ENCODE measurements at places on chromosomes 5 and 9.

GRCh38 chr5:149658299-149658698, 71.8 kb upstream of the PPARGC1B start:
- DNase-seq: no peak

DNA sequence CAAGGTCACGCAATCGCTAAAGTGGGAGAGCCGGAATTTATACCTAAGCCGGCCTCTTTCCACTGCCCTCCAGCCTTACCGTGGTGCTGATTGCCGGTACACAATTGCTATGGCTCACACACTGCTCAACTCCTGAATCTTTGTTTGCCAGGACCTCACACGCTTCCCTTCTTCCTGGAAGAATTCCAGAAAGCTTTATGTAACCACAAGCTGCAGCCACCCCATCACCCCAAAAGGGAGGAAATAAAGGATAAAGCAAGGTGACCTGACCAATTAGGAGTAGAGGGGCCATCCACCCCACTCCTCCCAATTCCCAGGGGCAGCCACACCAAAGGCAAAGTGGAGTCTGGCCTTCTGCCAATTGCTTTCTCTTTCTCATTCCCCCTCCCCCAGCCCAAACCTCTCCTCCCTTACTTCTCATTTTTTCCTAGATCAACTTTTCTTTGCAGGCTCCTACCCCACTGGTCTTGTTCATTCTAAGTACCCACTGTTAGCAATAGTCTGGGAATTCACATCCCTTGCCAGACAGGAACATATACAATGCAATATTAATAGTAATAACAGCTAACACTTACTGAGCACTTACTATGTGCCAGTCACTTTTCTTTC, 18.0 kb upstream of the CDC23 start:
- DNase-seq: no peak

GRCh38 chr5:109855056-109855455, 165.3 kb downstream of the MAN2A1 start:
- peak; percentile 23 for DNase-seq

GRCh38 chr5:4833104-4833738, 306.9 kb upstream of the ADAMTS16 start:
- DNase-seq: no peak

DNA sequence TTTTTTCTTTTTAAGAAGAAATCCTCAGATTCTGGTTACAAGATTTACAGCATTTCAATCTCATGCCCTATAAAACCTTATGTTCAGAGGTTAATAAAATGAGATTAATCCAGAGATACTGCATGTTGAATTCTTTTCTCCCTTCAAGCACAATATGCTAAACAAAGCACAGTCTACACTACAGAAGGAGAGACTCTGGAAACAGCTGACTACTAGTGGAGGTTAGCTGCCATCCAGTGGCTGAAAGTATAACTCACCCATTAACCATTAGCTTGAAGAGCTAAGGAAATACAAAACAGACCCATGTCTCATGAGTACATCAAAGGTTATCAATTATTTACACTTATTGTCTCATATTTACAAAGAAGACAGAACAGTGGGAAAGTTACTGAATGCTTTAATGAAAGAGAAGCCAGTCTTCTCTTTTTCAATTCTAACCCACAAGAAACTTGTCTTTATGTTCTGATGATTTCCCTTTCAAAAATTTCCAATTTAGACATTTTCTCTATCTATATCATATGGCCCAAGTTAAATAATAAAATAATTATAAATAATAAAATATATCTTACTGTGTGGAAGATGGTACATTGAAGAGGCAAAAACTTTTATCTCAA, 12.7 kb upstream of the DNAH5 start:
- DNase-seq: peak; percentile 24

DNA sequence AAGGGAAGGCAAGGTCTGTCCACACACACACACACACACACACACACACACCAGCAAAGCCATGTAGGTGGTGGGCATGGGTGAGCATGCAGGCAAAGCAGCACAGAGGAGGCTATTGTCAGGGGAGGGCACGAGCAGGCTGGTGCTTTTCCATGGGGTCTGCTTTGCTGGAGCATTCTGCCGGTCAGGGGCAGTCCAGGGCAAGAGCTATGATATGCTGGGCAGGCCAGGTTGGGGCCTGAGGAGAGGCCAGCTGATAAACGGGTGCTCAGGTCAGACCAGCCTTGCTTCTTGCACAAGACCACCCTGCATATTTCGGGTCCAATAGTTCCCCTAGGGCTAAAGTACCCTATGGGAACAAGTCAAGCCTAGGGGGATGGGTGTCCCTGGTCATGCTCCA, 253.9 kb upstream of the DMAC1 start:
- DNase-seq: no peak

- no peak for DNase-seq
Observed at GRCh38 chr5:131226899-131227298, 37.0 kb upstream of the CDC42SE2 start.

DNA sequence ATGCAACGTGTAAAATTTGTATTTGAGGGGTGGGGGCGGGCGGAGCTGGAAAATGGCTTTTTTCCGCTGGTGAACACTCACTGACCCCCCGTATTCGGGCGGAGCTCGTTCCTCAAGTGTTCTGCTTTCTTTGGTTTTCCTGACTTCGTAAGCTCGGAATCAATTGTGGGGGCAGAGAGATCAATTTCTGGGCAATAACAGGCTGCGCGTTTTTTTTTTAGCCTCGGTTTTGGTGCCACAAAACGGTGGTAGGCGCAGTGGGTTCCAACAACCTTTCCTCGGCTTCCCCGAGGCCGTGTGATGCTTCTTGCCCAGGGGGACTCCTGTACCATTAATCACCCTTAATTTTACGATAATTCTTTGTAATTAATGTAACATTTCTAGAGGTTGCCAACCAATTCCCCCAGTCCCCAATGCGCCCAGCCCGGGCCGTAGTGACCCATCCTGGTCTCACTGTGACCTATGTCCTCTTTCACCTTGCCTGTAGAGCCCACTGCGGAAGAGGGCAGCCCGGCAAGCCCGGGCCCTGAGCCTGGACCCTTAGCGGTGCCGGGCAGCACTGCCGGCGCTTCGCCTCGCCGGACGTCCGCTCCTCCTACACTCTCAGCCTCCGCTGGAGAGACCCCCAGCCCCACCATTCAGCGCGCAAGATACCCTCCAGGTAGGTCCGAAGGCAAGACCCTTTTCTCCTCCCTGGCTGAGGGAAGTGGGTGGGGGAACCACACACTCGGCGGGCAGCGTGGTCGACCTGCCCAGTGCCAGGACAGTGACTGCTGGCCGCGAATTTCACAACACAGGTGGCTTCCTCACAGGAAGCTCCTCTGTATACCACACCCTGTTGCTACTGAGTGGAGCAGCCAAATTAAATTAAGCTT, 3.7 kb downstream of the NR4A3 start:
- no peak for DNase-seq

GRCh38 chr9:2502760-2503159, 118.8 kb upstream of the VLDLR start:
- DNase-seq: no peak

- no peak for DNase-seq
Observed at GRCh38 chr9:27722866-27723265, 149.6 kb upstream of the C9orf72 start.

DNA sequence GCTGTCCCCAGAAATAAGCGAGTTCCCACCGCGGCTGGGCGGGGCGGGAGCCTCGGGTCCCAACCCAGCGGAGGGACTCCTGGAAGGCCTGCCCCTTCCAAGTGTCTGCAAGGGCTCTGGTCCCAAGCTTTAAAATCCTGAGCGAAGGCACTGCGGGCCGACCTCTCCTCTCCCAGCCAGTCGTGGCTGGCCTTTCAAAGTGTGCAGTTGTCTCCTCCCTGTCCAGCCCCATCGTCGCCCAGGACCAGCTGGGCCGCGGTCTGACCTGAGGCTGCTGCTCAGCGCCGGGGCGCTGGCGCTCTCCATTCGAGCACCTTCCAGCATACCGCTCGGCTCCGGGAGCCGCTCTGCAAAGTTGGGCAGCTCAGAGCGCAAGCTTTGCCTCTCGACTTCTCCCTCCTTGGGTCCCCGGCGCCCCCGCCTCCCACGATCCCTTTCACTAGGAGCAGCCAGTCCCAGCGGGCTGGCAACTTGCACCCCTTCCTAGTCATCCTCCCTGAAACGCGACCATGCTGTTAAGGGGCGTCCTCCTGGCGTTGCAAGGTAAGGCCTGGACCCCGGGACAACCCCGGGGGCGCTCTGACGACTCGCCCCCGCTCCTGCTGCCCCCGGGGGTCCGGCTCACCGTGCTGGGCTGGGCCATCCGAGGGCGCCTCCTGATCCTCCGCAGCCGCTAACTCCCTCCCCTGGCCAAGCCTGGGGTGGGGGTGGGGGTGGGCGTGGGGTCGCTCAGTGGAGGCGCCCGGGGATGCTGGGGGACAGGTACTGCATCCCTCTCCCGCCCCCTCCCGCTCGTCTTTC, at the start of gene MAMDC2:
Gene MAMDC2 (plus strand): TSS at position 160 of the 801 bp plus-strand sequence. CDS start 350 bp downstream, at position 510.
- no peak for DNase-seq

GRCh38 chr9:117098331-117098730, 316.5 kb downstream of the ASTN2 start:
- no peak for DNase-seq

- no peak for DNase-seq
Observed at GRCh38 chr9:77943057-77943456, 88.6 kb downstream of the GNAQ start.

DNA sequence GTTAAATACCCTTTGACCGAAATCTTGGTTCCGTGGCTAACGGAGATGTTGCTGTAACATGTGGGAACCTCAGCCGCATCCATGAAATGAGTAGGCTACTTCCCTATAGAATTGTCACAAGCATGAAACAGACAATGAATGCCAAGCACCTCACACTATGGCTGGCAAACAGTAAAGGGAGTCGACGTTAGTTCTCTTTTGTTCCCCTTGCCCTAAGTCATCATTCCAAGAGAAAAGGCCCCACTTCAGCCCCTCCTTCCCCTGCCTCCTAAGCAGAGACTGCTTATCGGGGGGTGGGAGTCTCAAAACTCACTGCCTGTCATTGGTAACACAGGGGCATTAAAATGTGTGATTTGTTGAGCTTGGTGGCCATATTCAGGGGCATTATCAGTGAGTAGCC, 159.6 kb downstream of the MAPKAP1 start:
- no peak for DNase-seq

DNA sequence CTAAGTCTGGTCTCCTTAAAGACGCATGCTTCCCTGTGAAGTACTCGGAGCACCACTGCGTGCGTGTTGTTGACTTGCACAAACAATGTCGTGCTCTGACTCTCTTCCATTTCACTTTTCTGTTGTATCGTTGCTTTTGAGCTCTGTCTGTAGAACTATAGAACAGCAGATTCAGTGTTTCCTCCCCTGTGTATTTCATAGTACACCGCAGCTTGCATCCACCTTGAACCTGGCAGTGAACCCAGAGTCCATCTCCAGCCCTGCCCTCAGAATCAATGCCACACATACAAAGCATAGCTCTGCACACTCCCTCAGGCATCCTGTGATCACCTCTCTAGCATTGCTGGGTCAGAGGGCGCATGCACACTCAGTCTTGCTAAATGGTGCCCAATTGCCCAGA, 37.2 kb upstream of the ADAMTS2 start:
- no peak for DNase-seq

DNA sequence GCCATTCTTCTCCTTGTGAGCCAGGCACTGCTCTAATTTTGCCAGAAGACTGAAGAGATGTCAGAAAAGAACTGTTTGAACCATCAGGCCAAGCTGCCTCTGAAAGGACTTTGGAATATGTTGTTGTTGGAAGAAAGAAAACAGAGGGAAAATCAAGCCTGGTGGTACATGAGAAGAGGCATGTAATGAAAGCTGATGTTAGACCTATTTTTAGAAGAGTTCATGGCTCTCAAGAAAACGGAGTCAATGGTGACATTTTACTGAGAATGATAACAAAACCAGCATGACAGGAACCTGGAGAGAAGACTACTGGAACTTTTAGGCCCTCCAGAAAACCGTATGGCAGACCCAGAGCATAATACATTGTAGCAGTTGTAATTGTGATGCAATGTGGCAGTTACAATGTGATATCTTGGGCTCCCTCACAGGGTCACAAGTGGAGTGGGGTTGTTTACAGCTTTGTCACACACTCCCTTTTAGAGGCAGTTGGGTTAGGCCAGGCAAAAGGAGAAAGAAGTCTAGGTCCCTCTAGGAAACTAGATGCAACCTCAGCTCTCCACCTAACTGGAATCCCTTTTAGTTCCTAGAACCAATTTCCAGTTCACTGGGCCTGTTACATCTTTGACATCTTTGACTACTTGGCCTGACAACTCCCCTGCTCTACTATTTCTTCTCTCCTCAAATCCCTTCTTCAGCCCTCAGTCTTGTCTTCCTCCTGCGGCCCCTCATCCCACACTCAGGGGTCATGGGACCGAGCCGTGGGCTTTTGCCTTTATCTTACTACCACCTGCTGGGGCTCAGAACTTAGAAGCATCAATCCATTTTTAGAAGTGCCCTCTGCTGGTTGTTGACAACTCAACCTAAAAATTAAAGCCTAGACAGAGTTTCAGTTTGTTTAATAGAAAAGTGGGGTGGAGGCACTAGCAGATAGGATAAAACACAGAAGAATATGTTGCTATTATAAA, 61.2 kb upstream of the JAK2 start:
- DNase-seq: no peak

- no peak for DNase-seq
Observed at GRCh38 chr5:72474046-72474500, 33.1 kb downstream of the ZNF366 start.

GRCh38 chr9:113546566-113546965, 83.0 kb downstream of the RGS3 start:
- DNase-seq: no peak

DNA sequence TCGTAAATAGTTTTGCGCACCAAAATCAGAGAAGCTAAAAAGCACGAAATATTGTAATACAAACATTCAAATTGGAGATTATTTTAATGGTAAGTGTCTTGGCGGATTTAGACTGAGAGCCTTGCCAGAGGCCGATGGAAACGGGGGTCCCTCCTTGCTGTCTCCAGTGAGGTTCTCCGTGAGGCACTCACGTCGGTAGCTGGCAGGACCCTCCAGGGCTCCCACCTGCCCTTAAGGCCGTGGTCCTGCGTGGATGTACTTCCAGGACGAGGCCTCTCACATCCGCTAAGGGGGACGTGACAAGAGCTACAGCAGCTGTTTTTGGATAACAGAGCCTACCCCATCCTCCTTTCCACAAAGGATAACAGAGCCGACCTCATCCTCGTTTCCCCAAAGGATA, 7.9 kb downstream of the NKD2 start:
- no peak for DNase-seq

- no peak for DNase-seq
Observed at GRCh38 chr9:93874242-93874641, 80.9 kb downstream of the BARX1 start.

DNA sequence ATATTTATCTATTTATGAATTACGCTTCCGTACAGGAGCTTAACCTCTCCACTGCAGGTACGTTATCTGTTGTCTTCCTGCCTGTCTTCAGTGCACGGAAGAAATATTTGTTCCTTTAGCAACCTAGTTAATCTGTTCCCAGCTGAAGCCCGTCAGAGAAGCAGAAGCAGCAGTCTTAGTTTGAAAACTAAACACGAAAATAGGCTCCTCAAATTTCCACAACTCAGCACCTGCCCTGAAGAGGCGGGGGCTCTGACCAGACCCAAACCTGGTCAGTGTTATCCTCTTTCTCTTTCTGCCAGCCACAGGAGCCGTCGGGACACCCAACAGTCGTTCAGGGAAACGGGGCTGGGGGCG, 462 bp downstream of the NUDCD2 start:
- no peak for DNase-seq

- no peak for DNase-seq
Observed at GRCh38 chr9:17532461-17532860, 46.4 kb upstream of the SH3GL2 start.

Measured in non-pigmented ciliary epithelial cell (primary cell).